ENCODE measurements at places on chromosomes 5 and 9. TPM values are rescaled to one million over a fixed set of nuclear protein-coding genes. Genes with fewer than 3 reads are reported as not detected.

DNA sequence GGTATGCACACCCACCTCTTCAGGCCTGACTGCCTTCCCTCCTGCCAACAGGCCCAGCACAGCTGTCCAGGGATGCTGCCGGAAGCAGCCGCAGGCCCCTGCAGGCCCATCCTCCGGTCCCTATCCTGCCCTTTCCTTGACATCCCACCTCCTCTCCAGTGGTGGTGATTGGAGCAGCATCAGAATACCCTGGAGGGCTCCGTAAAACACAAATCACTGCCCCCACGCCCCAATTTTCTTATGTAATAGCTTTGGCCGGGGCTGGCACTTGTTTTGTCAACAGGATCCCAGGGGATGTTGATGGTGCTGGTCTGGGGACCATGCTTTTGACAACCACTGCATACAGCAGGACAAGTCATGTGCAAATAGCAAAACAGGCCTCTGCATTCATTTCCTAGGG is 274.5 kb downstream of the GADD45G start:
- DNase-seq, result no peak

DNA sequence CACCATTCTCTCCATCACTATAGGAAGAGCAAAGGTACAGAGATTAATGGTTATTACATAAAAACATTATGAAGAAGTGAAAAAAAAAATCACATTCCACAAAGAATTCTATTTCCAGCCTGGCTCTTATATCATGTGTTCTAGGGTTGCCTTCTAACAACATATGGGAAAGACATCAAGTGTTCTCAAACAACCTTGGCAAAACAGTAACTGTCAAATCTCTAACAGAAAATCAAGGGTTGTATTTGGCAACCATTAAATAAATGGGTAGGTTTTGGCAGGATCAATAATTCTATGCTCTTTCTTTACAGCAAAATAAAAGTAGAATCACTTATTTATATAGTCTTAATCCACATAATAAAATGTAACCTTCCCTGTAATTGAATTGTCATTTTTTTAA is 728.9 kb downstream of the MAT2B start:
- DNase-seq, result no peak

DNA sequence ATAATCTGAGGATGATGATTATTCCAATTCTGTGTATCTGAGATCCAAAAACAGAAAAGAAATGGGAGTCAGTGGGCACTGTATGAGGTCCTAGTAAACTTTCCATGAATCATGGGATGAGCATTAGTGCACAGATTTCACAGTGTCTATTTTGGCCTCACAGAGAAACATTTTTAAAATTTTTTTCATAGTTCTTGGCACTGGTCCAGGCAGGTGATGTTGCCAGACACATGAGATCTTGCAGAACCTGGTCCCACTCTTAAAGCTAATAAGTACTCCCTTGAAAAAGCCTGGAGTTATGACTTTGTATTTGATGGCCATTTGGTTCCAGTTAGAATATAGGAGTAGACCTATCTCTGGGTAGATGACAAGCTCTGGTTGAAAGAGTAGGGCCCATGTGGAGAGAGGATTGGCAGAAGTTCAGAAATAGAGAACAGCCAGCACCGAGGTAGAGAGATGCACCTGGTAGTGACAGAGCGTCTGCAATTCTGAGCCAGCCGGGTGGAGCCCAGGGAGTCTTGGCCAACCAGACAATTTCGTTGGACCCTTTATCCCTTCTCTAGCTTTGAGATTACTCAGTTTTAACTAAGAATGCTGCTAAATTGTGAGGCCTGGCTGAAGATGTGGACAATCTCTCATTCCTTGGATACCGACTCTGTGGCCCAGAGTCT is 6.3 kb upstream of the TNFSF15 start:
- DNase-seq, result no peak

The RIMOC1 gene
- 16.3 TPM for total RNA-seq

Measured in omental fat pad (tissue), 4 donors.